Neuronal stem cell (in vitro differentiated cells): ENCODE measurements at places on chromosomes 7 and 10.

DNA sequence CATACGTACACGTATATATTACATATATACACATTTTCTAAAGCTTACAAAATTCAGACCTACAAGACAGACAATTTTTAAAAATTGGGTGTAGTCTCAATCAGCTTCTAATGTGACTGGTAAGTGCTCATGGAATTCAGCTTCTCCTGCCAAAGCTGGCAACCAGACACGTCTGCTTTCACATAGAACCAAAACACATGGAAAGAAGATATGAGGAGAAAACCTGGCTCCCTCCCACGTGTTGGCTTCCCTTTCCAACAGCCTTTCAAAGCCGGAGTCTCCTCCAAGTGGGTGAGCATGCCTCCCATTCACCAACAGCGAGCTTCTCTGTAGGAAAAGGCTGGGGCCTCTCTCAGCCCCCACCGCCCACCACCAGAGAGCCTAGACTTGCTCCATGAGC lies 33.4 kb downstream of the CDCA7L start:
- no peak overlapping the region for H3K27ac ChIP-seq
- H3K27me3 ChIP-seq, result no peaks in the 10 kb centered on the region
- peaks cover 3% of the 10 kb centered on the region for H3K4me1 ChIP-seq
- H3K4me3 ChIP-seq, result no peak overlapping the region

GRCh38 chr7:82778021-82778420 lies 334.4 kb upstream of the CACNA2D1 start:
- no peaks in the 10 kb centered on the region for H3K4me1 ChIP-seq
- H3K27ac ChIP-seq, result no peak overlapping the region
- no peaks in the 10 kb centered on the region for H3K36me3 ChIP-seq
- H3K4me3 ChIP-seq, result no peak overlapping the region
- DNase-seq, result no peak
- H3K27me3 ChIP-seq, result no peaks in the 10 kb centered on the region

GRCh38 chr7:111080495-111081105 lies 10.3 kb upstream of the LRRN3 start:
- no peak overlapping the region for H3K4me3 ChIP-seq
- no peak overlapping the region for H3K27ac ChIP-seq
- DNase-seq, result no peak
- H3K4me1 ChIP-seq, result peaks cover 20% of the 10 kb centered on the region
- no peaks in the 10 kb centered on the region for H3K36me3 ChIP-seq

GRCh38 chr7:26658389-26659084 lies 205.9 kb downstream of the SKAP2 start:
- H3K27me3 ChIP-seq, result no peaks in the 10 kb centered on the region
- H3K27ac ChIP-seq, result no peak overlapping the region
- H3K36me3 ChIP-seq, result no peaks in the 10 kb centered on the region
- no peak for DNase-seq
- H3K4me3 ChIP-seq, result peak overlapping the region; percentile 13
- peaks cover 22% of the 10 kb centered on the region for H3K4me1 ChIP-seq

- DNase-seq, result no peak
- peaks cover 20% of the 10 kb centered on the region for H3K36me3 ChIP-seq
- H3K4me1 ChIP-seq, result peaks cover 3% of the 10 kb centered on the region
- no peak overlapping the region for H3K4me3 ChIP-seq
- H3K27me3 ChIP-seq, result no peaks in the 10 kb centered on the region
Measured at GRCh38 chr7:74362266-74362665, 73.1 kb downstream of the CLIP2 start.

DNA sequence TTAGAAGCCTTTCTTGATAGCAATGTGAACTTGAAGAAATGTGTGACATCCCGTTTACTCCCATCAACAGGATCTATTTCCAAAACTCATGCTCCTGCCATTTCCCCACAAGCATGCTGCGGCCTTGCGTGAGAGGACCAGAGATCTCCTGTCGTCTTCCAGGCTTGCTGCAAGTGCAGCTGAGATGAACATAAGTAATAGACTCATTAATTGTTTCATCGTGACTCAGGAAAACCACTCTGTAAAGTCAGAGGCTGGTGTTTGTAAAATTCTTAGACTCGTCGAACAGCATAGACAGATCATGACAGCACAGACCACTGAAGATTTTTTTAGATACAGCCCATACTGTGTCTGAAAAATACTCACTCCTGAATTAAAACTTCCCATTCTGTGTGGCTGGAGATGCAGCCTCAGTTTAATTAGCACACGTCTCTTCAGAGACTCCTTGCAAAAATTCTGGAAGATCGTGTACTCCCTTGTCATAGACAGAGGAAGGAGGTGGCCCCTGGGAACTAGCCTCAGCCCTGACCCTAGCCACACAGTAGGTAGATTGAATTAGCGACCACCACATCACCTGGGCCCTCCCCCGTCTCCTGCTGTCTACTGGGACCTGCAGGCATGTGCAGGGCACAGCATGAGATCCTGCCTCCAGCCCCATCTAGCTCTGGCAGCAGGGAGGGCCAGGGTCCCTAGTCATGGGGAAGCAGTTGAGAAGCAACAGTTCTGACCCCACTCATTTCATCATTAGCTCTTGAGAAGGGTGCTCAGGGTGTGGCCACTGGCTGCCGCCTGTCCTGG lies 226.0 kb downstream of the CELF2 start:
- H3K4me1 ChIP-seq, result peaks cover 2% of the 10 kb centered on the region
- no peak overlapping the region for H3K4me3 ChIP-seq
- DNase-seq, result no peak

- no peak for DNase-seq
- H3K4me3 ChIP-seq, result no peak overlapping the region
- H3K36me3 ChIP-seq, result no peaks in the 10 kb centered on the region
- no peaks in the 10 kb centered on the region for H3K27me3 ChIP-seq
Measured at GRCh38 chr10:84991301-84991700, 662.9 kb downstream of the CCSER2 start.

DNA sequence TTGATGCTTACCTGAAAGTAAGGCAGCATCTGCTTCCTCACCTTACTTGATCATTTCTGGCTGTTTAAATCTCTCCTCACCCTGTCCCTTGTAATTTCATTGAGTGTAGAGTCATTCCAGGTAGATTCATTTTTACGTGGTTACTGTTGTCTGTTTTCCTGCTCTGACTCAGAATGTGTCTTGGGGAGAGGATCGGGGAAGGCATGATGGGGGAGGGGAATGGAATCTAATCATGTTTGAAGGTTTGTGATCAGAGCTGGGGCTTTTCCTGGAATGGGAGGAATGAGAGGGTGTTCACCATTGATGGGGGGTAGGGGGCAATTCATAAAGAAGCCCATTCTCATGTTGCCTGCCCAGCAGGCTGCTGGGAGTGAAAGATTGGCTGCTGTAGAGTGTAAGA lies 18.7 kb downstream of the SEC24C start:
- H3K27ac ChIP-seq, result no peak overlapping the region
- H3K4me1 ChIP-seq, result no peaks in the 10 kb centered on the region
- DNase-seq, result no peak
- no peaks in the 10 kb centered on the region for H3K27me3 ChIP-seq
- H3K36me3 ChIP-seq, result peaks cover 96% of the 10 kb centered on the region
- no peak overlapping the region for H3K4me3 ChIP-seq

DNA sequence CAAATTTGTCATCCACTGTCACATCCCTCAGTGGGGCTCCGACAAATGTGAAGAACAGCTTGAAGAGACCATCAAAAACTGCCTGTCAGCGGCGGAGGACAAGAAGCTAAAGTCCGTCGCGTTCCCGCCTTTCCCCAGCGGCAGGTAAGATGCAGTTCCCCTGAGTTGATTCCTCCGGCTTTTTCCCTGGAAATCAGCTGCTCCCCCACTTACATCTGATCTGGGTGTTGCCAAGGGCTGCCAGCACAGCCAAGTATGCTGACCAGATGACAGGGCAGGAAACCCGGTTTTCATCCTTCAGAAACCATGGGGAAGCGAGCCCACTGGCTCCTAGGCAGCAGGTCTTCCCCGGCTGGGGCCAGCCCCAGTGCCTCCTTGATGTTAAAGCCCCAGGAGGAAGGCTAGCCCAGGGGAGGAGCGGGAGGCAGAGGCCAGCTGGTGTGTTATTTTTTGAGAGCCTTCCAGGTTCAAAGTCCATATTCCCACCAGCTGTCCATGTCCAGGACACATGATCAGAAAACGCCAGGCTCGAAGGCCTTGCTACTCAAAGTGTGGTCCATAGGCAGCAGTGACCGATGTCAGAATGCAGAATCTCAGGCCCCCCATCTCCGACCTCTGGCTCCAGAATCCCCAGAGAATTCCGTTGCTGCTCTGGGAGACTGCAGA lies 23.4 kb downstream of the AIFM2 start:
- peaks cover 11% of the 10 kb centered on the region for H3K4me1 ChIP-seq
- DNase-seq, result no peak
- H3K36me3 ChIP-seq, result peaks cover 31% of the 10 kb centered on the region

DNA sequence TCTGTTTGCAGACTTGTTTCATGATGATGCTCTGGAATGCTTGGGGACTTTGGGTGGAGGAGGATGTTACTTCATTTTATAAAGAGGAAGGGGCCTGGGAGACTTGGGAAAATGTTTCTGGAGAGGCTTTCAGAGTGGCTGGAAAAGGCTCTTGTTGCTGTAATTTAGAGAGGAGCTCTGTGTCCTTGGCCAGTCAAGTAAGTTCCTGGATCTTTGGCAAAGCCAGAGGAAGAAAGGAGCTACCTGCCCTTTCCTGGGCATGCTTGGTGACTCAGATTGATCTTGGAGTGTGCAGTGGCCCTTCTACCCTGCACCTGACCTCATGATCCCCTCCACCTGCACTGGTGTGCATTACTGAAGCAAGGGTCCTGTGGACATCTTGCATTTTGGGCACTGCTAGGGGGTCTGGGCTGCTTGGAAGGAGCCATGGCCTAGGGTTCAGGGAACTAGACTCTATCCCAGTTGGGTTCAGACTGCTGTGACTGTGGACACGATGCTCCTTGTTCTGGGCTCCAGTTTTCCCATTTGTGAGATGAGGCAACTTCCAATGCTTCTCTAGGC lies 56.1 kb downstream of the ADCYAP1R1 start:
- H3K36me3 ChIP-seq, result no peaks in the 10 kb centered on the region
- no peak for DNase-seq
- no peaks in the 10 kb centered on the region for H3K27me3 ChIP-seq
- H3K4me3 ChIP-seq, result no peak overlapping the region
- H3K4me1 ChIP-seq, result no peaks in the 10 kb centered on the region

DNA sequence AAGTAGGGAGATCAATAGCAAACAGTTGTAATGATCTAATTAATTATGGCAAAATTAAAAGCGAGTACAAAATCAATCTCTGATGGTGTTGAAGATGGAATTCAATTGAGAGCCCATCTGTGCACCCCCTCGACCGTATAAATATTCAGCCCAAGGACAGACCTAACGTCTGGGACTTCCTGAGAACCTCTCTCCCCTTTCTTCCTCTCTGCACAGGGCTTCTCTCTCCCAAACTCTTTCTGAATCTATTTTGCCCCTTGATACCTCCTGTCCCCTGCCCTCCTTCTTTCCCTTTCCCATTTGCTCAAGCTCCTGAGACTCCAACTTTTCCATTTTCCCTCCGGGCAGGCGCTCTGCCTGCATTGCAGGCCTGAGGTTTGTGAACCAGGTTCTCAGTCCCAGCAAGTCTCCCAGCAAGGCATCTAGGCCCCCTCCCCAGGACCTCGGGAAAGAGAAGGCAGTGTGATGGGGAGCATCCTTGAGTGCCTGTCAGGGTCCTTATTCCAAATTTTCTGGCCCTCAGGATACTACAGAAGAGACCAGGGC lies 8.5 kb upstream of the PAX2 start:
- no peaks in the 10 kb centered on the region for H3K36me3 ChIP-seq
- no peak for DNase-seq
- no peak overlapping the region for H3K4me3 ChIP-seq
- H3K27ac ChIP-seq, result no peak overlapping the region

DNA sequence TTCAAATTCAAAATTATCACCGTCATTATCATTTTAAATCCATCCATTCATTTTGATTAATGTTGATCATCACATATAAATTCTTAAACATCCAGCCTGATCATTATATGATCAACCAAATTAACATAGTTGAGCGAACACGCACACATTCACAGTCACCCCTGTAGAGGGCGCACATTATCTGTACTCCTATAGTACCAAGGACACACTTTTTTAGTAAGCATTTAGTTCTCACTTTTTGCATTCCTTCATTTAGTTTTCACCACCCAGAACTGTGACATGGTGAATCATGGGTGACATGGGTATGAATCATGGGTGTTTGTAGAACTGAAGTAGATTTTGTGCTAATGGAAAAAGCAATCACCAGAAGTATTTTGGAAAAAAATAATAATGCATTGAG lies 26.0 kb upstream of the ZNF735 start:
- H3K27ac ChIP-seq, result no peak overlapping the region
- no peaks in the 10 kb centered on the region for H3K27me3 ChIP-seq
- no peaks in the 10 kb centered on the region for H3K4me1 ChIP-seq
- H3K4me3 ChIP-seq, result no peak overlapping the region
- no peak for DNase-seq

DNA sequence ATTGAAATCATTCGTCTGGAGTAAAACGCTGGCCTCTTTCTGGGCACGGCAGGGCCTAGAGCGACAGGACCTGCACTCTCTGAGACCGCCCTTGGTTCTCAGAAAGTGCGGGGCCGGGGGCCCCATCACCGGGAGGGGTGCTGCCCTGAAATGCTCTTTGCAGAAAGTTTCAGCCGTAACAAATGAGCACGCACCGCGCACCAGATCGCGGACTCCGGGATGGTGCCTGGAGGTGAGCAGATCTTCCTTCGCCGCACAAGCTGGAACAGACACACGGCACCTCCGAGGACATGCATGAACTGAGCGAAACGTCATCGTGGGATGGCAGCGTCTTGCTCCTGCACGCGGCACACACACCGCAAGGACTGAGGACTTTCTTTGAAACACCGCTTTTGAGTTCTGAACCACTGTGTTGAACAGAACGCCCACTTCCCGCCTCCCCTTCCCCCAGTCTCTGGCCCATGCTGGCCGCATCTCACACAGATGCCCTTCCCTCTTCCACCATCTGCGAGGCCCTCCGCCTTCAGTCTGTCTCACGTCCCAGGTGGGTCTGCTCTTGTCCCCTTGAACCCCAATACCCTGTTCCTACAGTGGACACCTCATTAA lies 538.7 kb upstream of the MGMT start:
- H3K36me3 ChIP-seq, result no peaks in the 10 kb centered on the region
- no peak overlapping the region for H3K4me3 ChIP-seq

DNA sequence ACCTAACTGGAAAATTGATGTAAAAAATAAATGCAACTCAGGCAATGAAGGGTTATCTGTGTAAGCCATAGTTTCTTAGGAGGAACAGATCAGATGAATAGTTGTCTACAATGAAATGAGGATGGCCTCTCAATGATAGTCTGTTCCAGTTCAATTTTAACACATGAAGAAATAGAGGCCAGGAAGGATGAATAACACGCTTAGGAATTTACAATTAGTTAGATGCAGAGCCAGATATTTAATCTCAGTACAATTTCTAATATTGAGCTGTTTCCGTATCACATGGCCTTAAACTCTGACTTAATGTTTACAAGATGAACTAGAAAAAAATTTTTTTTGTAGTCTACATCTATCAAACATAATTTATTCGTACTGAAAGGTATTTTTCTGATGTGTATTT lies 176.6 kb downstream of the GALNT11 start:
- no peaks in the 10 kb centered on the region for H3K4me1 ChIP-seq
- no peak overlapping the region for H3K27ac ChIP-seq
- DNase-seq, result no peak
- peaks cover 90% of the 10 kb centered on the region for H3K36me3 ChIP-seq
- H3K4me3 ChIP-seq, result no peak overlapping the region
- H3K27me3 ChIP-seq, result no peaks in the 10 kb centered on the region

GRCh38 chr7:82257118-82257695 lies 186.4 kb downstream of the CACNA2D1 start:
- no peak overlapping the region for H3K27ac ChIP-seq
- no peaks in the 10 kb centered on the region for H3K36me3 ChIP-seq
- H3K4me1 ChIP-seq, result no peaks in the 10 kb centered on the region
- peaks cover 4% of the 10 kb centered on the region for H3K27me3 ChIP-seq
- no peak overlapping the region for H3K4me3 ChIP-seq
- no peak for DNase-seq
